ENCODE measurements at places on chromosomes 11 and 22.

DNA sequence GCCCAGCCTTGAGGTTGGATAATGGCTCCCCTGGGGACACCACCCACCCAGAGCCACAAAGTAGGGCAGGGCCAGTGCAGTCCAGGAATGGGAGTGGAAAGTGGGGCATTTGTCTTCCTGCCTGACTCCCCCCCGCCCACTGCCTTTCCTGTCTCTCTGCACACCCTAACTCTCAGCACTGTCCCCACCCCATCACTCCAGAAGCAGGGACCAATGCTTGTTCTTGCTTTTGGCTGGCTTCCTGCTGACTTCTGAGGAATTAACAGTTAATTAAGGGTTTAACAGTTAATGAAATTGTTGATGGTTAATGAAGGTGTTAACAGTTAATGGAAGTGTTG lies 4.7 kb downstream of the PITPNM1 start:
- DNase-seq = no peak

GRCh38 chr11:28528217-28528616 lies 420.0 kb downstream of the METTL15 start:
- no peak for DNase-seq

DNA sequence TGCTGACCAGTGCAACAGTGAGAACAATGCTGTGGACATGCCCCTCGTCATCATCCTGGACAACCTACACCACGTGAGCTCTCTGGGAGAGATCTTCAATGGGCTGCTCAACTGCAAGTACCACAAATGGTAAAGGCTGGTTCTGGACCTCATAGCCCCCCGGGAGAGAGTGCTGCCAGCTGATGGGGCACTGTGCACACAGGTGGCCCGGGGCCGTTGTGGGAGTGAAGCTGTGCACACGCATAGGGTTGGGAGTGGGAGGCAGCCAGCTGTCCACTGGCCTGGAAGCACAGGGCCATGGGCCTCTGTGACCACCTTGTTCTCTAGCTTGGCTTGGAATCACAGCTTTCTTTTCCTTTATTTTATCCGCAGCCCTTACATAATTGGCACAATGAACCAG lies 57.0 kb downstream of the DBX1 start:
- DNase-seq = no peak

DNA sequence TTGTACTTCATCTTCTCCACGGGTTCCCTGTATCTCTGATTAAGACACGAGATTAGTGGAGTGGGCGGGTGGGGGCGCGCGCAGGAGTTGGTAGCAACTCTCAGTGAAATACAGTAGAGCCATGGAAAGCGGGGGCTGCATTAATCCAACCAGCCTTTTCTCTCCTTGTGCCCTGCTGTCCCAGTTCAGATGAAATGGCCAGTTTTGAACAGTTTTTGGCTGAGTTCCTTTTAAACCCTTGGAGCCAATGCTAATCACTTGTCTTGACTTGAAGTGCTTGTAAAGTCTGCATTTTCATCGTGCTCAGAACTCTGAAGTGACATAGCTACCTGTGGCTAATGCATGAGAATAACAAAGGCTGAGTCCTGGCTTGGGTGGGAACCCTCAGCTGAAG lies 734 bp upstream of the TMEM123 start:
- no peak for DNase-seq

DNA sequence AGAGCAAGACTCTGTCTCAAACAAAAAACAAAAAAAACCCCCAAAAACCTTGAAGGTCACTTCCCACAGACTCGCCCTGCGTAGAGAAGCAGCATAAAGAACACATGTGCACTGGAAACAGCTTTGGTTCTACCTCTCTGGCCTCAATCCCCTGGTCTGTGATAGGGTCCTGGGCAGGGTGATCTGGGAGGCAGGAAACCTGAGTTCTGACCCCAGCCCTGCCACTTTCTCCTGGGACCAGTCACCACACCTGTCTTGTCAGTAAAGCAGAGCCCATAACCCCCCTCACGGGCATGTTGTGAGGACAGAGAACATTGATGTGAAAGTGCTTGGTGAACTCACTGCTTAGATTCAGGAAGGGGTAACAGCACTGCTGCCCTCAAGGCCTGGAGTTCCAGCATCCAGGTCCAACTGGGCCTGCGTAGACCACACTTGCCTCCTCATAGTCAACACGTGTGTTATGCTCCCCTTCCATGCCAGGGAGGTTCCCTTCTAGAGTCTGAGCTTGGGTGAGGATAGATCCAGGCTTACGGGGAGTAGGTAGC lies 11.4 kb downstream of the UCP2 start:
- DNase-seq = peak; percentile 8

DNA sequence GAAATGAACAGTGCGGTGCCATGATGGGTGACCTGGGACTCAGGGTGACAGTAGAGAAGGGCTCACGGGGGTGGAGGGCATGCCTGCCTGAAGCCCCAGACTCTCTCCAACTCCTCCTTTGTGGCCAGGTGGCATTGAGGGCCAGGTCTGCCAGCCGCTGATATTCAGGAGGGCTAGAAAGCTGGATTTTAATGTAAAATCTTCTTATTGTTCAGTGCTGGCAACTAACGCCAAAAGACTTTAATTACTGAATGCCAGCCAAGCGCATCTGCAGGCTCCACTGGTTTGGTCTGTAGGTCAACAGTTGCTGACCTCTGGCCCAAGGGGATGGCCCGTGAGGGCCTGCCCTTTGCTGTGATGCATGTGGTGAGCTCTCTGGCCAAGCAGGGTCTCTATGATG lies 10.3 kb downstream of the MRGPRG start:
- no peak for DNase-seq

GRCh38 chr11:62071408-62071807 lies 52.4 kb upstream of the INCENP start:
- DNase-seq = no peak
